ENCODE measurements at places on chromosomes 2 and 18. TPM values are rescaled to one million over a fixed set of nuclear protein-coding genes. Genes with fewer than 3 reads are reported as not detected.

DNA sequence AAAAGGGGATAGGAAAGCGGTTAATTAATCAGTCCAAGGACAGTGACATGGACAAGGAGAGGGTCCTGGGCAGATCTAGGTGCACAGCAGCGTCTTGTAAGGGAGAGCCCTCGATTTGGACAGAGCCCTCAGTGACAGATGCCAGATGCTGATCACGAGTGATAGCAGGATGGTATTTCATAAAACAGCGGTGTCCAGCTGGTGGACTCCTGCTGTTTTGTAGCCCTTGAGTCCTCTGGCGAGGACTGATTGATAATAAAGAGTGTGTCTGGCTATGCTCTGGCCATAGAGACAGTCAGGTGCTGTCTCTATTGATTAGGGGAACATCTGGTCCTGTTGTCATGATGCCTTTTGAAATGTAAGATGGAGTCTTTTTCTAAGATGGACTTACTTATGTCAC, 180.7 kb downstream of the NCK2 start:
- no peak for DNase-seq

- DNase-seq = peak; percentile 11
These were observed 53.5 kb upstream of the ITGB6 start for GRCh38 chr2:160253440-160254188.

- DNase-seq = peak; percentile 76
These were observed 9.4 kb downstream of the KHK start for GRCh38 chr2:27095745-27096651.

AMER3 gene
- 1.00 TPM for total RNA-seq

EFHD1 gene
- total RNA-seq = 4.2 TPM

All from hepatocyte (in vitro differentiated cells).